ENCODE measurements at places on chromosomes 1 and 21. TPM values are rescaled to one million over a fixed set of nuclear protein-coding genes. Genes with fewer than 3 reads are reported as not detected.

The UBE2U gene
- 1.2 TPM for total RNA-seq

The IQGAP3 gene
- total RNA-seq = 0.56 TPM

The NMNAT1 gene
- 22.9 TPM for total RNA-seq

The PDZK1IP1 gene
- not detected for total RNA-seq

Data from Right ventricle myocardium superior (tissue), 1 donor.